ENCODE measurements at places on chromosomes 7 and 10.

GRCh38 chr7:32167815-32168214, 97.6 kb upstream of the PDE1C start:
- no peak for DNase-seq

GRCh38 chr7:66247380-66248078, 42.4 kb downstream of the TPST1 start:
- no peak for DNase-seq

- no peak for DNase-seq
Measured at GRCh38 chr10:30505543-30506298, 71.7 kb downstream of the MAP3K8 start.

- DNase-seq: no peak
Measured at GRCh38 chr10:112094984-112095383, 88.6 kb downstream of the GPAM start.

- no peak for DNase-seq
Measured at GRCh38 chr7:41187322-41187721, 515.6 kb downstream of the INHBA start.

DNA sequence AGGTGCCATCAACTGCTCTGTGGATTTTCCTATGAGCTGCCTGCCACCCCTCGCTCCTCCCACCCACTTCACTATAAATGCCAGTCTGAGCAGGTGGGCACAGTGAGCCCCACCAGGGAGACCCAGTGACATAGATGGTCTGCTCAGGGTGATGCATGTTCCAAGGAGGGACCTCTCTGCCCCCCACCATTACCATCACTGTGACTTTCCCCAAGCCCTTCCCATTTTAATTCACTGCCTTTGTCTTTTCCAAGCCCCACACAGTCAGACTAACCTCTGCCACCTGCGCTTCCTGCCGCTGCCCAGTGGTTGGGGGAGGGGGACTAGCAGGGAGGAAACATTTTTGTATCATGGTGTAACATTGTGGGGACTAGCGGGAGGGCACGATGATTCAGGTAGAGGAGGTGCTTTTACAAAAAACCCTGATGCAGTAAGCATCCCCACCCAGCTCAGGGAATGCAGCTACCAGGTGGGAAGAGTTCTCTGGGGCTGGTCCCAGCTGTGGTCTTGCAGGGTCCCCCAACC, 24.6 kb downstream of the PRSS2 start:
- no peak for DNase-seq

DNA sequence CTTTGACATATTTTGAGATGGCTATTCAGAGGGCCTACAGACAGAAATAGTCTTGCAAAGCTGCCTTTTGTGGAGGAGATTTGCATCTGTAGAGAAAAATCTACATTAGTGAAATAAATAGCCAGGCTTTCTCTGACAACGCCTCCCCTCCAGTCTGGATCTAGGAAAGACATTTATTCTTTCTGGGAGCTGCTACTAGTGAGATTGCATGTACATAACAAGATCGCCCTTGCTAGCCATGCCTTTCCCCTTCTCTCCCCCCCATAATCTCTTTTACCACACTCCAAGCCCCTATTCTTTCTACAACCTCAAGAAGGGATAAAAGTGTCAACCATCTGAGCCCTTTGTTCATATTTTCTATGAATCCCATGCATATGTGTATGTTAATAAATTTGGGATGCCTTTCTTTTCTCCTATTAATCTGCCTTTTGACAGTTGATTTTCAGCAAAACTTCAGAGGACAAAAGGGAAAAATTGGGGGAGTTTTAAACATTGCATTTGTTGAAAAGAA, 194.2 kb downstream of the SNX13 start:
- no peak for DNase-seq

GRCh38 chr10:91201213-91201996, 19.1 kb upstream of the PCGF5 start:
- DNase-seq: no peak

DNA sequence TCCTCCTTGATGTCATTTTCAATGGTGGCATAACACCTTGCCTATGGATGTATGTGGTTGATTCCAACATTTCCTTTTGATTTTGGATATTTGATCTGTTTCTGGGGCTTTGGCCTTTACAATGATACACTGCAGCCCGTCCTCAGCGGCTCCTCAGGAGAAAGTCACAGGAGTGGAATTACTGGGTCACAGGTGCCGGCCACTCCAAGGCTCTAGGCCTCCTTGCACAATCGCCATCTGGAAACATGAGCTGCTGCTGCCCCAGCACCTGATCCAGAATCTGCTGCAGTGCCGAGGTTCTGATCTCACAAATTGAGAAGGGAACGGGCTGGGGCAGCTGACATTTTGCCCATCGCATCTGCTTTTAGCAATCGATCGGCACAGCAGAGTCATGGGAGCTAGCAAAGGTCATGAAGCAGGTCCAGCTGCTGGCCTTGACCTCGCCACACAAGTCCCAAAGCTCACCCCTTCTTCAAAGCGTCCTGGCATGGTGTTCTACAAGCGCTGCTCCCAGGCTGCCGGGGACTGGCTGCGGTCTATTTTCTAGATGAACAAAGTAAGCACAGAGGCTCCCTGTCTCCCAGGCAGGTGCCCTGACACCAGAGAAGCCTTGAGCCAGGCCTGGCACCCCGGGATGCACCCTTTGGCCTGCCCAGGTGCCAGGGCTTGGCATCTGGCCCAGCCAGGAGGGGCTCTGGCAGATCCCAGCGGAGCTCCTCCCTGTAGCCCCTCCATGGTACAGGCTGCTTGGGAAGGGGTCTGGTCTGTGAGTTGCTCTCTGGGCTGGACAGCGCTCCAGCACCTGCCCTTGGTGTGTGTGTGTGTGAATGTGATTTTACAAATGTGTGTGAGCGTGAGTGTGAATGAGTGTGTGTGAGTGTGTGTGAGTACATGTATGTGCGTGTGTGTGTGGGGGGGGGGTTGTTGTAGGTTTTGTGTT, 201.8 kb downstream of the GLRX3 start:
- DNase-seq: no peak

DNA sequence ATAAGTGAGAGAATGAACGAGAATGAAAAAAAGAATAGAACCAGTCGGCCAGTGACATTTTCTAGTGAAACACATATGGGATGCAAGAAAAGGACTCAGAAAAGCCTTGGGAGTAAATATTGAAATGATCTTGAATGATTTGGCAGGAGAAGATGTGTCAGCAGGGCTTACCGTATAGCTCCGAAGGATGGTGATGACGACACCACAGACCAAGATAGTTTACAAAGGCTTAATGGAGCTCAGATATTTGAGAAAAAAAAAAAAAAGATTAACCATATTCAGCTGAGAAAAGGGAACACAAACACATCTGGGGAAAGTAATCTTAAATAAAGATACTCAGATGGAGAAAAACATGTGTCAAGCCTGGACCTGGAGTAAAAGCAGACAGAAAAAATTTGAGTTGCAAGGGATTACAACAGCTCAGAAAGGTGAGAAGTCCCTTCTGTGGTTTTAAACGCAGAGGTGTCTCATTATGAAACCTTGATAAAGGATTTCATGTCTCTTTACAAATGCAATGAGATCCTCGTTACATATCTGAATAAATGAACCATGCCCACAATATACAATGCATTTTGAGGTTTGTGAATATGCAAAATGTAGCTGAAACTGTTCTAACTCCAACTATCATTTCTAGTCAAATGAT, 36.0 kb downstream of the DNAJB9 start:
- no peak for DNase-seq

DNA sequence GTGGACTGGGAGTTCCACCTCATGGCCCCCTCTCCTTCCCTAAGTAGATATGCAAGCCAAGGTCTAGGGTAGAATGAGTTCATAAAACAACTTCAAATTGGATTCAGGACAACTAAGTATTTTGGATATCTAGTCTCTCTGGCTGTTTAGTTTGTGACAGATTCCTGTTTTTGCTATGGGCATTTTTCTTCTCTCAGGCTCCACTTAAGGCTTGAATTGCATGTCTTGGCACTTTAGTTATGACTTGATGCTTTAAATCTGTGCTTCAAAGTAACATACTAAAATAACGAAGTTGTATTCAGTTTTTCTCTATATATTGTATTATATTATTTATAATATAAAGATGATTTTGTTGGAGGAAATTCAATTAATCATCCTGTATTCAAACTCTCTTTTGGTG, 873.4 kb upstream of the MBL2 start:
- DNase-seq: no peak

GRCh38 chr7:157855452-157856213, 518.8 kb downstream of the DNAJB6 start:
- DNase-seq: no peak

DNA sequence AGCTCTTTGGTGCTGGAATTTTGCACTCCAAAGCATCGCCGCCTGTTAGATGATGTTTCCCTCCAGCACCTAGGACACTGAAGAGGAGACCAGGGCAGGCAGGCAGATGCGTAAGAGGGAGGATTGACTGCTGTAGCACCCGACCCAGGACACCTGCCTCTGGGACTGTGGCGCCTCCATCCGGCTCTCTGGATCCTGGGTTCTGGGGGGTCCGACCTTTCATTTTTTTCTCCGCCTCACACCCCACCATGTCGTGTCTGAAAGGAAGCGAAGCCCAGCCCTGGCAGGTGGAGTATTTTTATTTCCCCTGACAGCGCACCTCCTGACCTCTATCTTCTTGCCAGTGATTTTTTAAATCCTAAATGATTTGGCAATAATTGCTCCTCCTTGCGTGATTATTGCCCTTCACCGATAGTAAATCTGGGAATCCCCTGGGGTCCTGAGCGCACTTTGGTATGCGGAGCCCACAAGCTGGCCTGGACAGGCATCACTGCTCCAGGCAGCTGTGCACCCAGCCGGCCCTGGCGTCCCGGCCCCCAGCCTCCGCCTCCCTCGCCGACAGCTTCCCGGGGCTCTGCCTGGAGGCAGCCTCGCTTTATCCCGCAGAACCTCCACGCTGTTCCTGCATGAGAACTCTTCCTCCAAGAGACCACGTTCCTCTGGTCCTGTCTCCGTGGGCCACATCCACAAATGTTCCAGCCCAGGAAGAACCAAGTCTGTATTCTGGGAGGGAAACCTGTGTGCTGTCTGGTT, 48.4 kb downstream of the LHPP start:
- no peak for DNase-seq

- no peak for DNase-seq
Measured at GRCh38 chr7:16619979-16620408, 25.6 kb downstream of the ANKMY2 start.

- DNase-seq: peak; percentile 56
Measured at GRCh38 chr7:134593530-134594392, 44.9 kb downstream of the AKR1B15 start.

DNA sequence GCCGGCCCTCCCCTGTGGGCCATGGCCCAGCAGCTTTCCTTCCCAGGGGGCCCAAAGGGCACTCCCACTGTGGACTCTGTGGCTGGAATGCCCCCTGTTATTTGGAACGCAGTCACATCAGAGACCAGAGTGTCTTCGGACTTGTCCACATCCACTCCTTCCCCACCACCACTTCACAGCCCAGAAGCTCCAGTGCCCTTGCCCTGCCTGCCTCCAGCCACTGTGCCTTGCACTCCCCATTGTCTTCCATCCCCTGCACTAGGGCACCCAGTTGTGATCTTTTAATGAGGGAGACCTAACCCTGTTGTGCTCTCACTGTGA, 19.4 kb downstream of the INSIG1 start:
- no peak for DNase-seq

- no peak for DNase-seq
Measured at GRCh38 chr10:3186368-3186767, 13.8 kb upstream of the PITRM1 start.

- no peak for DNase-seq
Measured at GRCh38 chr10:113539789-113540188, 13.1 kb upstream of the HABP2 start.

- DNase-seq: no peak
Measured at GRCh38 chr7:26508481-26508880, 216.8 kb downstream of the SNX10 start.

- DNase-seq: no peak
Measured at GRCh38 chr10:92550924-92551323, 23.0 kb downstream of the IDE start.

DNA sequence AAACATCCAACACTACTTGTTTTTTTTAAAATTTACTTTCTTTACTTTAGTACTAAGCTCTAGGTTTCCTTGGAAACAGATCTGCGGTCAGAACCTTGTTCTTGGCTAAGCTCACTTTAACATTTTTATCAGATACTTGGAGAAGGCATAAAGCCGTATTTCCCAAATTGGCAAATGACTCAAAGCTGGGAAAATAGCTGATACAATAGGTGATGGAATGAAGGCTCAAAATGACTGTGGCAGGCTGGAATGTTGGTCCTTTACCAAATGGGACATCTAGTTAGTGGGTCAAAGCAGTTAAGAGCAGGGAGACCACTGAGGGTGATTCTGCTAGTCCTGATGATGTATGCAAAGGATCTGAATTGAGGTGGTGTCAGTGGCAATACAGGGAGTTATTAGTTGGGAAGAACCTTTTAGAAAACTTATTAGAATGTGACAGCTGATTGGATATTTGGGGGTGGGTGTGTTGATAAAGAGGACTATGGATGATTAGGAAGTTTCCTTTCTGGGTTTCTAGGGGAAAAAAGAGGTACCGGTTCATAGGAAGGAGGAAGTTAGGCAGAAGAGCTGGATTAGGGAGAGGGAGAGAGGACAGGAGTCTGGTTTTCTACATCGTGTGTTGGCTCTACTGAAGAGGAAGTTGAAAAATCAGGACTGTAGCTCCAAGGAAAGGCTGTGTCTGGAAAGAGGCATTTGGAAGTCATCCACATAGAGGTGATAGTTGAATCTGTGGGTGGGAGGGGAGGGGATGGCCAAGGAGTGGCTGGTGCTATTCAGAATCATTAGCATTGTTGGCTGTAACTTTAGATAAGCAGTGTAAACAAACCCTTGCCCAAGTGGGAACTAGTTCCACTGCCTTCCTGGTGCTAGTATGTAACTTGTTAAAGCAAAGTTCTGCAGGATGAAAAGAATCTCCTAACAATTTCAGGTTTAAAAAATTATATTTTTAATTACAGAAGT, 13.1 kb downstream of the PLCE1 start:
- peak; percentile 65 for DNase-seq

DNA sequence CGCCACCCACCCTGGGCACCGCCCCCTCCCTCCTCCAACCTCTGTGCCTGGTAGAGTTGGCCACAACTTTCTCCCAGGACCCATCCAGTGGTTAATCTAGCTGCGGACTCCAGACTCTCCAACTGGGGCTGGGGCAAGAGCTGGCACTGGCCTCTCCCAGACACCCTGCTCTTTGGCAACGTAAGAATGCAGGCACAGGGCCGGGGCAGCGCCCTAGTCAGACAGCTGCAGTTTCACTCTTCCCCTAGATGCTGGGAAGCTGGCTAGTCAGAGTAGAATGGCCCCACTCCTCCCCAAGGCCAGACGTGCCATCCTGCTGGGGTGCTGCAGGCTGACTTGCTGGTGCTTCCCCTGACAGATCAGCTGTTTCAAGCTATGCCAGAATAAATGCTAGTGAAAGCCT, 22.1 kb downstream of the HSPA12A start:
- DNase-seq: no peak

Measured in non-pigmented ciliary epithelial cell (primary cell).